ENCODE measurements at places on chromosomes 6 and 20. TPM values are rescaled to one million over a fixed set of nuclear protein-coding genes. Genes with fewer than 3 reads are reported as not detected.

DNA sequence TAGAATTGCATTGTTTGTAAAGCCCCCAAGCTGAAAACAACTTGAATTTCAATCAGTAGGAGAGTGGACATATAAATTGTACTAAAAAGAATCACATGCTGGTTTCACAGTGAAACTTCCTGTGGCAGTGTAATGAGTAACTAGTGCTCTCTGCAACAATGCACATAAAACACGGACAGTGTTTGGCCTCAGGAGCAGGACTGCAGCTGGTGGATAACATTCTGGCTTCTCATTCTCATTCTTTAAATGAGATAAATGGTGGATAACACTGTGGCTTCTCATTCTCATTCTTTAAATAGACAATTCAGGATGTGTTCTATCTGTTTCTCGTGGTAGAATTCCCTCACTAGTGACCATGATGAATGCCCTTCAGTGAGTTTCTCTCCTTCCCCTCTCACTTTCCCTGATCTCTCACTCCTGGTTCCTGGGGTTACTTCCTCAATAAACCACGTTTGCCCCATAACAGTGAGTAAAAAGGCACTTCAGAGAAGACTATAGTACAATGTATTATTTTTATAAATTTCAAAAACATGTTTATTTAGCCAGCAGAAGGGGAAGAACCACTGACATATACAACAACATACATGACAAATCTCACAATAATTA lies 59.9 kb downstream of the SLC22A2 start:
- H3K36me3 ChIP-seq: no peaks in the 10 kb centered on the region
- DNase-seq: no peak
- no peak overlapping the region for H3K27ac ChIP-seq
- H3K4me1 ChIP-seq: no peaks in the 10 kb centered on the region
- no peaks in the 10 kb centered on the region for H3K27me3 ChIP-seq

Gene TTK
- total RNA-seq: not detected

Gene FOXA2
- not detected for total RNA-seq

Gene ROS1
- total RNA-seq: not detected

- H3K4me1 ChIP-seq: no peaks in the 10 kb centered on the region
- no peaks in the 10 kb centered on the region for H3K36me3 ChIP-seq
- no peak for DNase-seq
- H3K27me3 ChIP-seq: no peaks in the 10 kb centered on the region
These were observed 18.7 kb downstream of the HCK start for GRCh38 chr20:32070690-32071213.

DNA sequence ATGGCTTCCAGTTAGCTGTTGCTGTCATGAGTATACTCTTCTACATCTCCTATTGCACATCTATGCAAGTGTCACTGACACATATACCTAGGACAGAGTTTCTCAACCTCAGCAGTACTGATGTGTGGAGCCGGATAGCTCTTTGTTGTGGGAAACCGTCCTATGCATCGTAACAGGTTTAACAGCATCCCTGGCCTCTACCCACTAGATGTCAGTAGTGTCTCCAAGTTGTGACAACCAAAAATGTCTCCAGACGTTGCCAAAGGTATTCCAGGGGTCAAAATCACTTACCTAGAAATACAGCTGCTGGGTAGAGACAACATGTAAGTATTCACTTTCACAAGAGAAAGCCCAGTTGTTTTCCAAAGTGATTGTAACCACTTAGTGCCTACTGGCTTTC lies 637.6 kb downstream of the RNF144B start:
- H3K4me1 ChIP-seq: peaks cover 4% of the 10 kb centered on the region
- DNase-seq: no peak
- H3K36me3 ChIP-seq: no peaks in the 10 kb centered on the region

GRCh38 chr20:48335308-48336050 lies 492.3 kb downstream of the PREX1 start:
- peaks cover 3% of the 10 kb centered on the region for H3K4me1 ChIP-seq
- H3K27me3 ChIP-seq: no peaks in the 10 kb centered on the region
- H3K27ac ChIP-seq: no peak overlapping the region
- H3K36me3 ChIP-seq: no peaks in the 10 kb centered on the region
- H3K4me3 ChIP-seq: no peak overlapping the region

- H3K4me3 ChIP-seq: no peak overlapping the region
- no peak for DNase-seq
- H3K27ac ChIP-seq: no peak overlapping the region
- no peaks in the 10 kb centered on the region for H3K36me3 ChIP-seq
- no peaks in the 10 kb centered on the region for H3K27me3 ChIP-seq
These were observed 558.5 kb downstream of the CD83 start for GRCh38 chr6:14676064-14676463.

DNA sequence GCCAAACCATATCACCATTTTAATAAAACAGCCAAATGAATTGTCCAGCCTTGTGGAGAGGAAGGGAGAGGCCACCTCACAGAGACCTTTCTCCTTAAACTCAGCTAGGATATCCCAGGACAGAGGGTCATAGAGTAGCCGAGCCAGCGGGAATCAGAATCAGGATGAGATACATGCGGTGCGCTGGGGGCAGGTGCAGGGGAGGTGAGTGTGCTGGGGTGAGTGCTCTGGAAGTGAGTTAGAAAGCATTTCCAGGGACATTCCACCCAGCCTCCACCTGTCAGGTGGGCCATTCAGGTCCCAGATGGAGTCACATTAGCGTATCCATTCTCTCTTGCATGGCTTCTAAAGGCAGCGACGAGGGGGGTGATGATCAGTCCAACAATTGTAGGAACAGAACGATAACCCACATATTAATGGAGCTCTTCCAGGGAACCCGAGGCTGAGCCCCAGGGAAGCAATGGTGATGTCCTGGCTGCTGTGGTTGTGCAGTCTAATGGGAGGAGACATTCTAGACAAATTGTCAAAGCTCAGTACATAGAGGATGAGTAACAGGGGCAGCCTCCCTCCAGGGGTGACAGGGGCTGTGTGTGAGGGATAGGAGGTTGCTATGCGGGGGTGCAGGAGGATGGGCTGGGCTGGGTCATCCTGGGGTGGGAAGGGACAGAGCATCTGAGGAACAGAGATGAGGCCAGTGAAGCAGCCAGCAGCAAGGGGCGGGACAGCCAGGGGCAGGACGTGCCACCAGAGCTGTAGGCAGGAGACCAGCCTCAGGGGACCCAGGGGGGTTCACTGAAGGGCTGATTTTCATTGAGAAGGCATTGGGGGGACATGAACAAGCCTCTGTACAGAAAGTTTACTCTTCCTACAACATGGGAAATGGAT lies 88.7 kb upstream of the FRMD1 start:
- no peaks in the 10 kb centered on the region for H3K4me1 ChIP-seq
- H3K4me3 ChIP-seq: no peak overlapping the region
- no peak overlapping the region for H3K27ac ChIP-seq
- H3K36me3 ChIP-seq: no peaks in the 10 kb centered on the region
- H3K27me3 ChIP-seq: no peaks in the 10 kb centered on the region

DNA sequence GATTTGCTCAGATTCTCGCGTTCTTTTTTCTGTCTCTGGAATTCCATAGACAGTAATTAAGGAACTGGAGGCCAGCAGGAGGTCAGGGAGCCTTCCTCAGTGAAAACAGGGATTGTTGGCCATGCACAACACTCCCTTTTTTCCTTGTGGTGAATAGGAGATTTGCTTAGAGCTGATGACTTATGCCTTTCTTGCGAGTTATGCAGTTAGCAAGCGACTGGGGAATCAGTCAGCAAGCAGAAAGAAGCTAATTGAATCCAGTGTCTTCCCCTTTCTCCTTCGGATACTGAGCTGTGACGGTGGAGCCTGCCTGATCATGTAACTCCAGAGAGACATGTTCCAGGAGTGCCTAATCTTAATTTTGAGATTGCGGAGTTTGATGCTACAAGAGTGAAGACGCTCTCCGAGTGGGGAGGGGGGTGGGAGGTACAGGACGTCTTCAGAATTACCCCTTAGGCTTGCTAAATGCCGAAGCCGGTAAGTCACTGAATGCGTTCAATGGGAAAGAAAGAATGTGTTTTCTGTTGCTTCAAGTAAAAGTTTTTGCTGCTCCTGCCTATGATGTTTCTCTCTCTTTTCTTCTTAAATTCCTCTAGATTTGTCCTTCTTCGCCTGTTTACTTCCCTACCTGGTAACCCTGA lies 165.9 kb downstream of the SASH1 start:
- H3K27me3 ChIP-seq: no peaks in the 10 kb centered on the region
- peak overlapping the region; percentile 51 for H3K4me3 ChIP-seq
- DNase-seq: no peak
- no peaks in the 10 kb centered on the region for H3K36me3 ChIP-seq

DNA sequence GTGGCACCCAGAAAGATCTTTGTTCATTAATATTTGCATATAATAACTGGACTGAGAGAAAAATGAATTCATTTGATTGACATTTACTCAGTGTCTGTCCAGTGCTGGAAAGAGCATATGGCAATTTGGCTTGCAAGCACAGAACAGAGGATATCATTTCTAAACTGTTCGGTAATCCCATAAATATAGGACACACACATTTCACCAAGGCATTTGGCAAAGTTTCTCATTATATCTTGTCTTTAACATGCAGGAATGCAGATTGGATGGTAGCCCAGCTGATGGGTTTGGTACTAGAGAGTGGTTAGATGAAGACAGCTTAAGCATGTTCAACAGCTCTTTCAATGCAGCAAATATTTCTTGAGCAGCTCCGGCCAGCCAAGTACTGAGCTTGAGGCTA lies 259.2 kb downstream of the PRKN start:
- no peak for DNase-seq
- no peak overlapping the region for H3K27ac ChIP-seq
- H3K36me3 ChIP-seq: no peaks in the 10 kb centered on the region
- H3K4me1 ChIP-seq: no peaks in the 10 kb centered on the region
- H3K4me3 ChIP-seq: no peak overlapping the region

- H3K4me1 ChIP-seq: no peaks in the 10 kb centered on the region
- no peak for DNase-seq
- H3K27ac ChIP-seq: no peak overlapping the region
- H3K36me3 ChIP-seq: no peaks in the 10 kb centered on the region
- no peaks in the 10 kb centered on the region for H3K27me3 ChIP-seq
These were observed 16.7 kb downstream of the CD109 start for GRCh38 chr6:73712535-73713173.

GRCh38 chr6:100266494-100267401 lies 198.0 kb downstream of the SIM1 start:
- H3K4me1 ChIP-seq: no peaks in the 10 kb centered on the region
- no peak for DNase-seq
- no peaks in the 10 kb centered on the region for H3K27me3 ChIP-seq
- H3K27ac ChIP-seq: no peak overlapping the region
- H3K36me3 ChIP-seq: no peaks in the 10 kb centered on the region

DNA sequence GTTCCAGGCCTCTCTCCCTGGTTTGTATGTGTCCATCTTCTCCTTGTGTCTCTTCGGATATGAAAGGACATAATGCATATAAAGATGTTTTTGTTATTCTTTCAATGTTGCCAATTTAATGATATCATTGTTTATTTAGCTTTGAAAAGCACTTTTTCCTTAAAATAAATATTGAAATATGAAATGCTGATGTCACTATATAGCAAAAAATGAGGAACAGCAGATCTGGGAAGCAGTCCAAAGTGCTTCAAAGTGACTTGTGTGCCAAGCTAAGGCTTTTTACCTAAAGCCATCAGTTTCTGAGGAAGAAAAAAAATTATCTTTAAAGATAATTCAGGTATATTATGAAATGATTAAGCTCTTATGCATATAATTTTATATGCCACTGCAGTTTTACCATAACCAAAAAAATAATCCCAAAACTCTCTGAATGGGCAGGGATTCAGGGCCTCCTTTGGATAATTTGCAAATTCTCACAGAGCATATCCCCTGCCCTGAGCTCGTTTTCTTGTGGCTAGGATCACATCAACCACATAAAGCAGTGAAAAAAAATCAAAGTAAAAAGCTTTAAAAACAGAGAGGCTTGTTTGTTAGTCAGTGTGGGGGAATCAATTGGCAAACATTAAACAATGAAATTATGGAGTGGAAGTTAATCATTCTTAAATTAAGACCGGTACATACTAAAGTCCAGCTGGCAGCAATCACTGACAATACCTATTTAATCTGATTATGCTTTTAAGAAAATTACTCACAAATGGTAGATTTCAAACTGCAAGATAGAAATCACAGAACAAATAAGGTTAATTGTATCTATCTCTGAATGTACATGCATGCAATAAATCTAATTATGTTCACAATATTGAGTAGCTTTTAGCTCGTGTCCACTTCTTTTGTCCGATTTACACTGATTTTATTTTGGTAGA lies 1027.9 kb upstream of the ADGRB3 start:
- H3K4me3 ChIP-seq: no peak overlapping the region
- DNase-seq: no peak
- no peaks in the 10 kb centered on the region for H3K36me3 ChIP-seq
- no peaks in the 10 kb centered on the region for H3K27me3 ChIP-seq

Gene RCAN2
- 83.4 TPM for total RNA-seq

GRCh38 chr20:50277064-50277415 lies 86.4 kb downstream of the CEBPB start:
- no peak overlapping the region for H3K27ac ChIP-seq
- no peak overlapping the region for H3K4me3 ChIP-seq
- H3K36me3 ChIP-seq: no peaks in the 10 kb centered on the region
- no peak for DNase-seq
- H3K27me3 ChIP-seq: no peaks in the 10 kb centered on the region

DNA sequence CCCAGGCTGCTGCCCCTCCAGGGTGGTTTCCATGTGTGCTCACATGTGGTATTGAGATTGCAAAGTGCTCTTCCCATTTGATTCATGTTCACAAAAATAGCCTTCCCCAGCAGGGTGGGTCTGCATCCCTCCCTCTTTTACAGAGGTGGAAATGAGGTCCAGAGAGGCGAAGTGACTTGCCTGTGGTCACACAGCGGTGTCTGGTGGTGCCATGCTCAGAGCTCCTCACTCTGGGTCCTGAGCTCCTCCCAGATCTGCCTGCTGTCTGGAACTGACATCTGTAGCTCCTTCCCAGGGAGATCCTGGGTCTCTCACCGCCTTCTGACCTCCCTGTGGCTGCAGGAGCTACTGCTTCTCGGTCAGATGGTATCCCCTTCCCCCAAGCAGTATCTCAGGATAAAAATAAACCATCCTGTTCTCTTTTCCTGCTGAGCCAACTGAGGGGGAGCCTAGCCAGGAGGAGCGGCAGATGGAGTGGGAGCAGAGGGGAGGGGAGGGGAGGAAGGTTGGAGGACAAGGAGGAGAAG lies 11.9 kb downstream of the CD40 start:
- no peak overlapping the region for H3K27ac ChIP-seq
- H3K27me3 ChIP-seq: no peaks in the 10 kb centered on the region
- H3K4me1 ChIP-seq: peaks cover 14% of the 10 kb centered on the region
- H3K4me3 ChIP-seq: no peak overlapping the region
- peaks cover 2% of the 10 kb centered on the region for H3K36me3 ChIP-seq
- no peak for DNase-seq

Data from ascending aorta (tissue), 2 donors.